ENCODE measurements at places on chromosomes 6 and 20.

- no peak for DNase-seq
Measured at GRCh38 chr6:35328108-35328723, 14.1 kb upstream of the PPARD start.

DNA sequence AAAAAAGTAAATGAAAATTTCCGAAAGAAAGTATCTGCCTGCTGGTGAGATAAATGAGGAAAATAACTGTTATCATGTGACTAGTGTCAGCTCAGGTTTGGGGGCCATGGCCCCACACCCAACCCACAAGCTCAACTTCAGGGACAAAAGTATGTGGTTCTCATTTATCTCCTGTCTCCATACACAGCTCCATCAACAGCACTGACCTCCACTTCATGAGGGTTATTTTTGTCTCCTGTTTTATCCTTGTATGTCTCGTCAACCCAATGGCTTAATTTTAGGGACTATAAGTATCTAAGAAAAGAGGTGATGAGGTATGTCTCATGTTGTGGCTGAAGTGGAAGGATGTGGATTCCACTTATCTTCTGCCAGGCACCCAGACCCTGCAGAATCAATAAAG is 271.6 kb upstream of the RIN2 start:
- DNase-seq: no peak

DNA sequence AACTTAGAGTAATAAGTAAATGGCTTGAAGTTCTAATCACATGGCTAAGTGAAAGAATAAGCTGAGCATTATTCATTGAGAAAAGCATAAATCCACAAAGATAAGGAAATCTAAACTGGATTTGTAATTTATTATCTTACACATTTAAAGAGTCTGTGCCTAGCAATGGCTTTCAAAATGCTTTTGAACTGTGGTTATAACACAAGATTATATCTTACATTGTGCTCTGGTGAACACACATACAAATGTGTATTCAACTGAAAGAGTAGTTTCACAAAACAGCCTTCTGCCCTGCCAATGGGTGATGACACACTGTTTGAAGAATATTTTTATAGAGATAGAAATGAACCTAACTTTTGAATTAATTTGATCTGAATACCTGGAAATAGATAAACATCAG is 83.3 kb downstream of the AFDN start:
- no peak for DNase-seq

DNA sequence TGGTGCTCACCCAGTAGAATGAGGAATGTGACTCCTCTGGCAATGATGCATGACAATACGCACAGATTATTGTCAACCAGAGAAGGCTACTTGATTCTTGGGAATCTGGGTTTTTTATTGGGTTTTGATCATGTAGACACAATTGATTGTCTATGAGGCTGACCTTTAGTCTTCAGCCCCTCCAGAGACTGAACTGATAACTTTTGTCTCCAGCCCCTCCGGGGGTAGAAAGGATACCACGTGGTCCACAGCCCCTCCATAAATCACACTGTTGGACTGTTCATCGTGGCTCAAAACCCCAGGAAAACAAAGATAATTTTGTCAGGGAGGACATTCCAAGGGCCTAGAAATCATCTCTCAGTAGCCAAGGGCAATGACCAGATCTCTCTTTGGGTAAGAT is 57.5 kb upstream of the ADGRF5 start:
- DNase-seq: no peak

DNA sequence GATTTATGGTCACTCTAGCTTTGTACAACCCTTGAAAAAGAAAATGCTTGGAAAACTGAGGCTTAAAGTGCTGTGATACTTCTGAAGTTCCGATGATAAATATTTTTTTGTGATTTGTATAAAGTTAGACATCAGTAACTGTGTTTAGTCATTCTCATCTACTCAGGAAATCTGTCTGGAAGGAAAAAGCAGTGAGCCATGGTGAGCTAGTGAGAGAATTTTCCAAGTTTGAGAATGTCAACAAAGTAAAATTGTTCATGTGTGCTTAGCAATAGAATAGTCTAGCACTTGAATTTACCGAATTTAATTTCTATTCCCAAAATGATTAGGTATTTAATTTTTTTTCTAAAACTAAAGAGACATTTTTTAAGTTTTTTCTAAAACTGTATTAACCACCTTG is 41.3 kb upstream of the PLCB4 start:
- DNase-seq: no peak

DNA sequence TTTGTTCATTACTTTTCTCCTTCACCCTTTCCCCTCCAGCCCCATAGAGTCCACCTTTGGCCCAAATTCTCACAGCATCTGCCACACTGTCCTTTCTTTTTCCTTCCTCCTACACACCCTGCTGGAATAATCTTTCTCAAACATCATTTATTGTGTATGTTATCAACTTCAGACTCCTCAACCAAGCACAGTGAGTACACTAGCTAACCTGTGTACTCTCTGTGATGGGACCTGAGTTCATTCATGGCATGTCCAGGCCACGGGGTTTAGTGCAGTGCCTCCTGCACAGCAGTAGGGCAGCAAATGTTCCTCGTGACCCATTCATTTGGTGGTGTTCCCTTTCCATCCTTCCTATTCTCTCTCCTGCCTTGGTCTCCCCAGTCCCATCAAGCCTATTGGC is 7.1 kb upstream of the ARMC12 start:
- DNase-seq: no peak

- no peak for DNase-seq
Measured at GRCh38 chr6:74534465-74535211, 671.2 kb downstream of the COL12A1 start.

GRCh38 chr6:322940-323729 is 30.8 kb downstream of the DUSP22 start:
- no peak for DNase-seq

DNA sequence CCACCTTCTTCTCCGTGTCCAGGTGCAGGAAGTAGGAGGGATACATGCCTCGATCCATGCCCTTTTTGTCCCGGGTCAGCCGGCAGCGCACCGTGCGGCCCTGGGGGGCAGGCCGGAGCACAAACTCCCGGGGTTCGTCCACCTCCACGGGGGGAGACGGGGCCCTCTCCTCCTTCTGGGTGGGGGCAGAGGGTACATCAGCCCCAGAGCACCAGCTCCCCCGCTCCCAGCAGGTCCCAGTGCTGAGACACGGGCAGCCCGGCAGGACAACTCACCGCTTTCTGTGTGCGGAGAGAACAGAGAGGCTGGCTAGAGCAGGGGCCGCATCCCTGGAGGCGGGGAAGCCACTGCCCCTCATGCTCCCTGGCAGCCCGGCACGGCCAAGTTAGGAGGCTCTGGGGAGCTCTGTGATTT is 6.7 kb downstream of the TULP1 start:
- DNase-seq: no peak

- no peak for DNase-seq
Measured at GRCh38 chr20:63714858-63715257, 7.0 kb downstream of the ZGPAT start.

DNA sequence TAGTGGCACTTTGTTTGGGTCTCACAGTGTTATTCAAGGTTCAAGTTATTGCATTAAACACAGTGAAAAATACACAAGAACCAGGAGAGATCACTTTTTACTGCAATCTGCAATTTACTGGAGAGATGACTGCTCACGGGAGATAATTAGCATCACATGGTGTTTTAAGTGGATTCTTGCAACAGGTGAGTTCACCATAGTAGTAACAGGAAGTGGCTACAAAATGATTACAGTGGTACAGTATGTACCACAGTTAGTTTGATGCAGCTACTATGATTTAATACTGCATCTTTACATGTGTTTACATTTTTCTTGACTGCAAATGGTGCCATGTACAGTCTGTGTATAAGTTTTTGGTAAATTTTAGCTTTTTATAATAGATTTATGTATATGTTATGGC is 96.5 kb upstream of the SCP2D1 start:
- no peak for DNase-seq

- DNase-seq: no peak
Measured at GRCh38 chr6:117440706-117441525, 15.2 kb upstream of the ROS1 start.

DNA sequence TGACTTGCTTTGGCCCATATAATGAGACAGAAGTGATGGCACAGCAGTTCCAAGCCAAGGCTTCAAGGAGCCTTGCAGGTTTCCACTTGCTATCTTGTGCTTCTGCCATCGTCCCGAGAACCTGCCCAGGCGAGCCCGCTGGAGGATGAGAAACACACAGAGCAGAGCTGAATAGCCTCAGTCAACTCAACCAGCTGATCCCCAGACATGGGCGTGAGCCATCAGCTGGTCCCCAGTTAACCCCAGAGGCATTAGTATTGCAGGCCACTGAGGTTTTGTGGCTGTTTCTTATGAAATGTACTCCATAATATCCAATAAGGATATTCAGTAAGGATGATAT is 81.7 kb upstream of the SHLD1 start:
- no peak for DNase-seq

DNA sequence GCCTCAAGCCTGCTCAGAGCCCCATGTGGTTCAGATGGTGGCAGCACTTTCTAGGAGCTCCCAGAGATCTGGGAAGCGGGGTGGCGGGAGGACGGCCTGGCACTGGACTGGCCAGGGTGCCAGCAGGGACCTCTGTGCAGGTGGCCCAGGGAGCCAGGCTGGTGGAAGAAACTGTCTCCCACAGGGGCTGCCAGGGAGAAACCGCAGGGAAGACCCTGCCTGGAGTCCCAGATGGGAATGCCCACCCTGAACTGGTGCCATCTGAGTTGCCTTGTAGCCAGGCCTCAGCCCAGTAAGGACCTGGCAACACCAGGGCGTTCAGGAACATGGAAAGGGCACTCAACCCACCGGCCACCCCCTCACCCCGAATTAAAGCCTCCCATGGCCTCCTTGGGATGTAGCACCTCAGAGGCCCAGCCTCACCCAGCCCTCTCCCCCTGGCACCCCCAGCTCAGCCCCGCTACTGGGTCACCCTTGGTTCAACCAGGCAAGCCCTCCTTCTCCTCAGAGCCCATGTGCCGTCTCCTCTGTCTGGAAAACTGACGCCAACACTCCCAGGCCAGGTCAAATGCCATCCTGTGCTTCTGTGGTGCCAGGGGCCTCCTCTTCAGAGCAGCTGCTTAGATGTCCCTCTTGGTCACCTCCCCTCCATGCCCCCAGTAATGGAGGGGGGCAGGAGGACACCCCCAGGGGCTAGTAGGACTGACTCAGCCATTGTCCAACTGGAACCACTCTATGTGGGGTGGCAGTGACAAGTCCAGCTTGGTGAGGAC is 5.9 kb upstream of the C20orf144 start:
- no peak for DNase-seq

DNA sequence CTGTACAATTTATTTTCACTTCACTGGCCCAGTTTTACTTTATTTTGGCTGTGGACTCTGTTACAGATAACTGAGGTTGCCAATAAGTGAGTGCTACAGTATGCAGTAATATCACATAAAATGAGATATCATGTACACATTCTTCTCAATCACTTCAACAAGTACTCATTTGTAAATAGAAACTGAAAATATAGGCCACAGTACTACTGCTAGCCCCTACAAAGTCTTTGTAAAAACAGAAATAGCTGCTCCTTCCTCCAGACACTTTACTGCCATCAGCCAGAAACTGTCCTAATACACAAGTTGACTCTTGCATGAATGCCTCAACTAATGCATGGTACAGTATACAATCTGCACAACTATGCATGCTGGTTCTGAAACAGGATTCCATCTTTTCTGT is 9.2 kb downstream of the DTNBP1 start:
- DNase-seq: no peak

GRCh38 chr20:57250607-57251343 is 15.7 kb downstream of the BMP7 start:
- no peak for DNase-seq

- no peak for DNase-seq
Measured at GRCh38 chr6:16840291-16840690, 79.0 kb upstream of the ATXN1 start.

DNA sequence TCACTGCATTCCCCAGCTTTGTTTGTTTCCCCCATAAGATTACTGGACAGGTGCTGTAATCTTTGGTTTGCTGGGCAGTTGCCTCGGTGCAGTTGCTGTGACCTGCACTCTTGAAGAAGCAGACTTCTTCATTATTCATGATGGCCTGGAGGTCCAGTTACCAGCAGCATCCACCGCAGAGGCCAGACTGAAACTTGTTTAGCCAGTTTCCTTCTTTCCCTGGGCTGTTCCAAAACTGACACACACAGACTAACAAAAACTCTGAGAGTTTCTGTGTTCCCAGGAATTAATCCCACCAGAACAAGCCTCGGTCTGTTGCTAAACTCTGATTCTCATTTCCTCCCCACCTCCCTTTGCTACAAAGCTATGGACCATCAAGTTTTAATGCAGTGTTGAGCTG is 144.1 kb downstream of the QRSL1 start:
- no peak for DNase-seq

GRCh38 chr20:36010825-36011224 is 42.4 kb downstream of the CNBD2 start:
- DNase-seq: no peak

GRCh38 chr6:7881765-7882500 is 28.7 kb downstream of the TXNDC5 start:
- no peak for DNase-seq

- no peak for DNase-seq
Measured at GRCh38 chr6:43926634-43927531, 156.9 kb downstream of the VEGFA start.

DNA sequence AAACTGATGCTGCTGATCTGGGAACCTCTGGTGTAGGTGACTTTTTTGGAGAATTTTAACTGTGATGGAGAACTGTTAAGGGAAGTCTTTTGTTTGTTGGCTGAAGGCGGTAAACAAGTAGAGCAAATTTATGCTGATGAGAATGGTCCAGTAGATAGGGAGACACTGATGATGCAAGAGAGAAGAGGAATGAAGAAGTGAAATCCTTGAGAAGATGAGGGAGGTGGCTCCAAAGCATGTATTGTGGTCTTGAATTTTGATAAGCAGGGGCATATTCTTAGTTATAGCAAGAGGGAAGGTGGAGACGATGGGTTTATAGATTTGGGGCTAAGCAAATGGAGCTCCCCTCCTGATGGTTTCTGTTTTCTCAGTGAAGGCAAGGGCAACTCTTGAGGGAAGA is 22.0 kb downstream of the MAPK14 start:
- DNase-seq: no peak

DNA sequence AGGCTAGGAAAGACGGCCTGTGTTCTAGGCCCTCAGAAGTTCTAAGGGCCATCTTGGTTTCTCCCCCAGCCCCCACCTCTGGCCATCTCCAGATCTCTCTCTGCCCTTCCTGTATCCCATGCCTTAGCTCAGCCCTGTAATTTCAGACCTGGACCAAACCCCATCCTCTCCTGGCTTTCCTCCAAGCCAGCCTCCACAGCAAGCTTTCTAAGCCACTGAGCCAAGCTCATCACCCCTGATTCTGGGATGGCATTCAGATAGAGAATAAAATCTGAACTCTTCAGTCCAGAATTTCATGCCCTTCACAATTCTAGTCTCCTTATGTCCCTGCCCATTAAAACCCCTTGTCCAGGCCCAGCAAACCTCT is 18.9 kb upstream of the CCM2L start:
- no peak for DNase-seq

- no peak for DNase-seq
Measured at GRCh38 chr20:8542110-8542486, 410.0 kb downstream of the PLCB1 start.

DNA sequence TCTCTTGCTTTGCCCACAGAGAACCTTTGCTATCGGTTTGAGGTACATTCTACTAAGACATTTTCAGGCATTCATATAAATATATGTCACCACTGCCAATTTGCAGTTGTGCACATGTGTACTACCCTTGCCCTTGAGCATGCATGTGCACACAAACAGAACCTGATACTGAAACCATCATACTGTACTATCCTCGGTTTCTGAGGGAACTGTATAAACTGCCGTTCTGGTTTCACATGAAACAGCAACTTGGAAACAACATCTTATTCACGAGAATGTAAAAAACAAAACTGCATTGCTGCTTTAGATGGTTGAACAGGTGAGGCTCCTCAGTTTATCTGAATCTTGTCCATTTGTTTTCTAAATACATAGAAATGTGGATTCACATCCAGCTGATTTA is 151.2 kb upstream of the TMEM170B start:
- DNase-seq: no peak
